ENCODE measurements at places on chromosomes 5 and 9.

DNA sequence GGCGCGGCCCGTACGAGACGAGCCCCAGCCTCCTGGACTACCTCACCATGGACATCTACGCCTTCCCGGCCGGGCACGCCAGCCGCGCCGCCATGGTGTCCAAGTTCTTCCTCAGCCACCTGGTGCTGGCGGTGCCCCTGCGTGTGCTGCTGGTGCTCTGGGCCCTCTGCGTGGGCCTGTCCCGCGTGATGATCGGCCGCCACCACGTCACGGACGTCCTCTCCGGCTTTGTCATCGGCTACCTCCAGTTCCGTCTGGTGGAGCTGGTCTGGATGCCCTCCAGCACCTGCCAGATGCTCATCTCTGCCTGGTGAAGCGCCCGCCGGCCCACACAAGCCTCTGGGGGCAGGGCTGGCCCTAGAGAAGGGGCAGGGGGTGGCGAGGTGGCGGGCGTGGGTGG lies 18.5 kb downstream of the PLPP7 start:
- DNase-seq = no peak

DNA sequence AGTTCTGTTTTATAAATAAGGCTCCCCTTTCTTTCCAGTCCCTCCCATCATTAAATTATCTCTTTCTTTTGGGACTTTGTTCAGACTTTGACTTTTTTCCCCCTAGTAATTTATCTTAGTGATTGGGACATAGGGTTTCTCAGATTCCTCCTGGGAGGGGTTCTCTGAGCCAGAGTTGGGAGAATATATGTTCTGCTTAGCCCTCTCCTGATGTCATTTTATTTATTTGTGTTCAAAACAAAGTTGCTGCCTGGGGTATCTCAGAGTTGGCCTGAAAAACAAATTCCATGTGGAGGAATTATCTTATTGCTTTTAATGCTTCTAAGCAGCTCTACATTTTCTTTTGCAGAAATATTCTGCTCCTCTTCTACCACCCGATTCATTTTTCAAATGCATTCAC lies 211.0 kb downstream of the PCSK5 start:
- DNase-seq = no peak

DNA sequence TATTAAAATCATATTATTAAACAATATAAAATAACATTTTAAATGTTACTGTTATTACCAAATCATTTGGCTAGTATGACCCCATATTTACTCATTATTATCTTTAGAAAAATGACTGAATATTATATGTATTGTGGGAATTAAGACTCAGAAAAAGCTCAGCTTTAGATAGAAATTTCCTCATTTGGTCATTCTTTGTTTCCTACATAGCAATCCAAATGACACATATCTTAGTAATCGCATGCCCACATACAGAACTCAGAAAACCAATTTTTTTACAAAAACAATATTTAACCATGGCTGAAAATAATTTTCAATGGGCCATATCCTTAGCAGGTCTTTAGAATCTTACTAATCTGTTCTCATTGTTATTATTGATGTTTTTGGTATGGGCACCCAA lies 53.8 kb upstream of the TSLP start:
- no peak for DNase-seq

- no peak for DNase-seq
Measured at GRCh38 chr5:11477786-11478185, 426.5 kb downstream of the CTNND2 start.

DNA sequence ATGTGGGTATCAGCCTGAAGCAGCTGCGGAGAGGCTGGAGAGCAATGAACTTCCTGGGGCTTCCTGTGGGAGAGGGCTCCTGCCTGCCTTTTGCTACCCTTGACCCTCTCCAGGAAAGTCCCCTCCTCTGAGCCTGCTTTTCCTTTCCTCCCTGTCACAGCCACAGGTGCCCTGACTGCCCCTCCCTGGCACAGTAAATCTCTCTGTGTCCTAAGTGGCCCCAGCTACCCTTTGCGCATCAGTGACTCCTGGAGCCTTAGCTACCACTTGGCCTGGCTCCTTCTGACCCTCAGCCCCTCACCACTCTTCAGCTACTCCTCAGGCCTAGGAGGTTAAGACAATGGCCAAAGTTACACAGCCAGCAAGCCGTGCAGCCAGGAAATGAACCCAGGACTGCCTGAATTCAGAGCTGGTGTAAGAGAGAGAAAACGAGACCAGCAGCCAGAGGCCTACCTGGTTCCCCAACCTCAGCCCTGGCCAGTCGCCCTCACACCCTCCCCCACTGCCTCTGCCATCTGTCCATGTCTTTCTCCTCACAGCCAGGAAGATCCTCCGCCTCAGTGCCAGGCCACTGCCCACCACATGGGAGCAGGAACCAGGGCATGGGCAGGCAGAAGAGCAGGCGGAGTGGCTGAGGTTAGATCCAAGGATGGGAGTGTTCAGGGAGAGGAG lies 18.6 kb downstream of the CNTFR start:
- no peak for DNase-seq

- no peak for DNase-seq
Measured at GRCh38 chr5:111848476-111848875, 91.5 kb upstream of the NREP start.

DNA sequence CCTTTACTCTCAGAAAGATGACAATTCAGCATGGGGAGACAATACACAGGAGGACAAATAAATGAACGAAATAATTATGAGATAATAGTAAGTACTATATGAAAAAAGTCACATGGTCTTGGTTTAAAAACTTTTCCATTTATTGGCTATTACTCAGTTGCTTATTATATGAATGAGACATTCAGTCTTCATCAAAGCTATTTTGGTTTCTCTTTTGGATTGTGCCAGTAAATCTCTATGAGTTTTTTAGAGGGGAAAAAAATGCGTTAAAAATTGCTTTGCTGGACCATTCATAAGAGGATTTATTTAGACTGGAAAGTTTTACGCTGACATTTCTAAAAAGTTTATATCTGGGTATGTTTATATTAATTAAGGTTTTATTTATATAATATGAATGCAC lies 137.7 kb downstream of the AOPEP start:
- peak; percentile 50 for DNase-seq

DNA sequence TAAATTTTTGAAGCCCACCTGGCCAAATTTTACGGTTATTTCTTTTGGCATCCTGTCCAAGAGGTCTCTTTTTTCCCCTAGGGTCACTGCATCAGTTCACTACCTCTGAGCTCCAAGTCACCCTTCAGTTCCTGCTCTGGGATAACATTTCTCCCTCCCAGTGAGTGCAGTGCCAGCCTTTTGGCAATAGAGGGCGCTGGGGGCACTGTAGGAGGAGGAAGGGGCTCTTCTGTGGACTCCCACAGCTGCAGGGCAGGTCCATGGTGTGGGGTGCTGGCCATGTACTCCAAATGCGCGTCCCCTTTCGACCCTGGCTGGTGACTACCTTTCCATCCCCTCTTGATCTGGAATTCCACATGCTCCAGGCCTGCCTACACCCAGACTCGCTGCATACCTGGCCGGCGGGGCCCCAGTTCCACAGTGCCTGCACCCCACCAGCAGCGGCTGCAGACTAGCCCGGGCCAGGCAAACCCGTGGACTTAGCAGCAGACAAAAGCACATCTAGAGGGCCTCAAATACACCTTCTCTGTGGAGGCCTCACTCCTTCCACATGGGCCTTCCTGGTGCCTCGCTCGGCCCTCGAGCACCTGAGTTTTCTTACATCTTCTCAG lies 20.3 kb upstream of the NINJ1 start:
- peak; percentile 67 for DNase-seq

- DNase-seq = no peak
Measured at GRCh38 chr5:51404255-51404654, 21.0 kb downstream of the ISL1 start.

Measured in COLO829 (cell line).